D721Med (cell line): ENCODE measurements at places on chromosomes 3 and 15.

DNA sequence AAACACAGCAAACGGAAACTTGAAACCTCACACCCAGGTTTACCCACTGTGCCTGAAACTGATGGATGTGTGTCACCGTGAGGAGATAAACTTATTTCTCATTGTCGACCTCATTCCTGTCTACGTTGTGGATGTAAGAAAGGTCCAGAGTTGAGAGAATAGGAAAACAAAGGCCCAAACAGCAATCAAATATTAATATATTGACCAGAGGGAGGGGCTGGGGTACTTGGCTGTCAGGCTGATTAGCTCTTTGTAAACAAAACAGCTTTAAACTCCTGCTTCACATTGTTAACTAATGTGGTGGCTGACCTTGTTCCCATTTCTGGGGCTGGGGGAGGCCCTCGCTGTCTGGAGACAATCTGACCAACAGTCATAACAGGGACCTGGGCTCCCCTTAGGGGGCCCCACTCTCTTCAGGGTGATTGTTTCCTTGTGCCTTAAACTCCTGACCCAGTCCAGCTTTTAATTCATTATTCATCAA is 937.6 kb downstream of the MCTP2 start:
- DNase-seq, result no peak

GRCh38 chr3:138097192-138098172 is 17.9 kb downstream of the DZIP1L start:
- DNase-seq, result no peak

DNA sequence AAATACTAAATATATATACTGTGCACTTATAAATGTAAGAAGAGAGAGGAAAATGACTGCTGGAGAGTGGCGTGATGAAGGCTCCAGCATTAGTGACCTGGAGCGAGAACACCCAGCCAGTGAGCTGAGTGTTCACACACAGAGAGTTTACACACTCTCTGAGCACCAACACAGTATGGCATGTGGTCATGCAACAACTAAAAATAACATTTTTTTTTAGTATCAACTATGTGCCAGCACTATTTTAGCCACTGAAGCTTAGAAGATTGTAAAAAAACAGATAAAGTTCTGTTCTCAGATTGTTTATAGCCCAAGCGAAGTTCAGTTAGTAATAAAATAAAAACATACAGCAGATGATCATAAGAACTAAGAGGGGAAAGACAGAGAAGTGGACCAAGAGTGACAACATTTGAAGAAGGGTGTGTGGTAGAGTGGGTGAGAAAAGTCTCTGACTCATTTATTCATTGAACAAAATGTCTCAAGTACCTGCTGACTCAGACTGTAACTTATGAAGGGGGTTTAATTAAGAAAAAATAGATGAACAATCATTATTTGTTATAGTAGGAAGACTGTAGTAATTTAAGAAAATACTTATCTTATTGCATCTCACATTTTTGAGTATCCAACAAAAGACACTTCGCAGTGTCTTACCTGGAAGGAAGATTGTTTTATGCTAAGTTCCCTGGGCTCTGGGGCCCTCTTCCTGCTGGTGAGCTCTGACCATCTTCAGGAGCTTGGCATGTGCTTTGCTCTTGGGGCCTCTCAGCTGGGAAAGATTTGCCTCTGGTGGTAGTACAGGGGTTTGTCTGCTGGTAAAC is 43.8 kb downstream of the GAP43 start:
- no peak for DNase-seq

DNA sequence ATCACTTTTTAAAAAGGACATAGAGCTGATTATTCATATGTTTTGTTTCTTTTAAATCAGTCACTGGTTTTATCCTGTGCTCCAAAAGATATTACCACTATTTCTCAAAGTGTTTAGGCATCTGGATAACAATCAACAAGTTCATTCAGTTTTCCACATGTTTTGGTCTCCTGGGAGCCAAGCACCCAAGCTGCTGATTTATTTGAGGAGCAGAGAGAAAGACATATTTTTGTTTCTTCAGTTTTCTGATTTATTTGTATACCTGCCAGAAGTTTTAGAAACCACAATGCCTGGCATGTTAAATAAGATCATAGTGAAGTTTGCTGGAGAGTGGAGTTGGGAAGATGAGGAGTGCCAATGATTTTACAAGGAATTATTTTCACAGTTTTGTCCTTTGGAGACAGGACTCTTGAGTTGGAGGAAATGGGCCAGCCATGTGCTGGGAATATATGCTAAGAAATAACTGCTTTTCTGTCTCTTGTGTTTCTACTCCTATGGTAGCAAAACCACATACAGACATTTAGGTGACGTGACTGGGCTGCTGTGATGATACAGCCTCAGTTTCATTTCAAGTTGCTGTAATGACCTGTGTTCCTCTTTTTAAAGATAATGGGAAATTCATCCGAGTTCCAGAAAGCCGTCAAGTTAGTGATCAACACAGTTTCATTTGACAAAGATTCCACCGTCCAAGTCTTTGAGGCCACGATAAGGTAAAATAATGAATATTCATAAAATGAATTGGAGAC is 11.7 kb downstream of the EDEM1 start:
- DNase-seq, result no peak

- DNase-seq, result no peak
Measured at GRCh38 chr3:195087328-195087727, 183.6 kb downstream of the XXYLT1 start.

DNA sequence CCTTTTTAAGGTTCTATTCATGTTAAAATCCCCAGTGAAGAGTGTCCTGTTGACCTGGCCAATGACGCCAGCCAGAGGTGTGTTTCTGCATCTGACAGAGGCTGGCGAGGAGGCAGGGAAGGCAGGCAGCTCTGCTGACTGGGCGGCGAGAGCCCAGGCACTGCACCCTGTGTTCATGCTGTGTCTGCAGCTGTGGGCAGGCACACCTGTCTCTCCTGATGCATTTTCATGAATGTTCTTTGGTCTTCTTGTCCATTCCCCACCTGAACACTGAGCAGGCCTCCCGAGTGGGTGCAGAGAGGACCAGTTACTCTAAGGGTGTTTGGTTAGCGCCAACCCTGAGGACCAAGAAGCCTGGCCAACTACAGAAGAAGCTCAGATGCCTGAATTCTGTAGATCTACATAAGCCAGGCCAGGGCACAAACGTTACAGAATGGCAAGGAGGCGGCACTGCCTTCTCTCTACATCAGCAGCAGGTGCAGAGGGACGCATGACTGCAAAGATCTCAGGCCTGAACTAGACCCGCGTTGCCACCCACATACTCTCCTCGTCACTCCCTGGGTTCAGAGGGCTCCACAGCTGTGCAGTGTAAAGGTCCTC is 233.7 kb downstream of the OCA2 start:
- no peak for DNase-seq
